Right ventricle myocardium superior (tissue), 1 donor: ENCODE measurements at places on chromosomes 5 and 9. TPM values are rescaled to one million over a fixed set of nuclear protein-coding genes. Genes with fewer than 3 reads are reported as not detected.

DNA sequence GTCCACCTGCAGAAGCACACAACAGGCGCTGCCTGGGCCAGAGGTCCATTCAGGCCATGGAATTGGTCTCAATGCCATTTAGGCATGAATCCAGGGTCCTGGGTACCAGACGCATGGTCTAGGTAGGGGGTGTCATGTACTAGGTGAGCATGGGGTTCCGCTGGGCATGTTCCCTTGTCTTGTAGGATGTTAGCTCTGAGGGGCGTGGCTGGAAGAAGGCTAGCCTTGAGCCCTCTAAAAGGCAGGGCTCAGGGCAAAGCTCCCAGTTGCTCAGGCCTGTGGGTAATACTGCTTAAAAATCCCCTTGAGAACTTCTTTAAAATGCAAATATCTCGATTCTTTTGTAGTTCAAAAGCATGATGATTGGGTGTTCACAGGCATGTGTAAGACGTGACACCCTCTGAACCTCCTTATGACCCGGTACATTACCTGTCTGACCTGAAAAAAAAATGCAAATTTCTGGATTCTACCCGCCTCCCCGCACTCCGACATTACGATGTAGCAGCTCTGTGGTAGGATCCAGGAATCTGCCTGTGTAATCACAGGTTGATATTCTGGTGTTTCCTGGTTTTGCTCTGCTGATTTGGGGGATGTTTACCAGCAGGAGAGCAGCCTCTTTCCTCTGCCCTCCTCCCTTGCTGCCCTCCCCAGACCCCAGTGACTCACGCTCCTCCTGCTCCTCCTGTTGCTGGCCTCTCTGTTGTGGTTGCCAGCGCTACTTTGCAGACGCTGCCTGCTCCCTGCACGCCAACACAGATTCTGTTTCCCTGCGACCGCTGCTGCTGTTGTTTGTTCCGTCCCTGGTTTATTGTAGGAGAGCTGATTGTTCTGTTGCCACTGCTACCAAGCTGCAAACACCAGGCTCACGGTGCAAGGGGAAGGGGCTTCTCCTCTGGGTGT, 5.7 kb downstream of the TMC1 start:
- DNase-seq = peak; percentile 73

Gene MOCS2
- 94.1 TPM for total RNA-seq

- DNase-seq = no peak
Observed at GRCh38 chr5:5613261-5613990, 190.9 kb downstream of the ICE1 start.

GRCh38 chr5:56620903-56621677, 194.3 kb upstream of the MAP3K1 start:
- no peak for DNase-seq

DNA sequence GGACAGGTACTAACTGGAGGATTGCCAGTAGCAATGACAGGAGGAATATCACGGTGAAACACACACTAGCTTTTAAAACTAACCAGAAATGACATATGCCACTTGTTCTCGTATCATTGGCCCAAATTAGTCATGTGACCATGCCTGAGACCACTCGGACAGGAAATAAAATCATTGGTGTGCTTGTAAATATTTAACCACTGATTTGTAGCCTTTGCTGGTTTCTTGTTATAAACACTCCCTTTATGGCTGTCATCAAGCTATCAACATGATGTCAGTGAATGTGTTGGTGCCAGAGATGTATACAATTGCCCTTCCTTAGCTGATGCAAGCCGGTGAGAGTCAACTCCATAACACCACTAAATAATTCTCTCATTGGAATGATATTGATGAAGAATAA, 123.7 kb upstream of the ANKH start:
- DNase-seq = no peak
